ENCODE measurements at places on chromosomes 13 and 19.

- no peak for DNase-seq
These were observed 67.1 kb upstream of the KPNA3 start for GRCh38 chr13:49859560-49859959.

DNA sequence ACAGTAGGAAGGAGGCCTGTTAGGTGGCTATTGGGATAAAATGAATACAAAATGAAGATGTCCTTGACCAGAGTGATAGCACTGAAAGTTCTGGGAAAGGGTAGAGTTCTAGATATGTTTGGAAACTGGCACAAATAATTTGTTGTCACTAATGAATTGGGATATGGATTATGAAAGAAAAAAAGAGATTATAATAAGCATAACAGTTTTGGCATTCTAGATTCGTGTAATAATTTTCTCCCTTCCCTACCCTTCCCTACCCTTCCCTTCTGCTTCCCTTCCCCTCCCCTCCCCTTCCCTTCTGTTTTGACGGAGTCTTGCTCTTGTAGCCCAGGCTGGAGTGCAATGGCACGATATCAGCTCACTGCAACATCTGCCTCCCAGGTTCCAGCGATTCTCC, 271.0 kb upstream of the PRR20A start:
- no peak for DNase-seq

- no peak for DNase-seq
These were observed 26.8 kb downstream of the PEX11G start for GRCh38 chr19:7461841-7462629.

DNA sequence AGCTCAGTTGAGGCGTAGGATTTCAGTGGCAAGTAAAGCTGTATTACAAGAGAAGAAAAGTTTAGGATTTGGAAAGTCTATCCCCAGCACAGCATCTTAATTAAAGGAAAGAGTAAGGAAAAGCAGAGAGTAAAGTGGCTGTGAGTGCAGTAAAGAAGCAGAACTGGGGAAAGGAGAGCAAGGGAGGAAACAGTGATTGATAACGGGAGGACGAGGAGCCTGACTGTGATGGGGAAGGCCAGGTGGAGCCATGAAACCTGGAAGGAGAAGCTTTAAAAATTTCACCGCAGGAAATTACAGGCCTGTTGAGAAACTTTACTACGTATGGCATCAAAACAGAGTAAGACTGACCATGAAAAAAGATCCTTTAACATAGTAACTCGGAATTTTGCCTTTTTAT, 175.6 kb downstream of the SHISA2 start:
- DNase-seq: no peak

DNA sequence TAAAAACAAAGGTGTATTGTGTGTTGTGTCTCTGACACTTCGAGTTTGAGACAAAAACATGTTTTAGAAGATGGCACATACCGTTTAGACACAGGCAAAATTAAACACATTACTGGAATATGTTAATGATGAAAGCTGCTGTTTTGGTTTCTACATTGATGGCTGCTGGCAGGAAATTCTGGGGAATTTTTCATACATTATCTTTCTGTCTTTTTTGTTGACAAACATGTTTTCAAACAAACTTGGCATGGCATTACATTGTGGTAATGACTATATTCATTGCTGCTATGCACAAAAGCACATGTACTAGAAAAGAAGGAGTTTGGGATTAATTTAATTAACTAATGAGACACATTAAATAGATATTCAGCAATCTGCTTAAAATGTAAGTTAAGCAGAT, 1187.6 kb downstream of the OLFM4 start:
- no peak for DNase-seq

- DNase-seq: no peak
These were observed 7.9 kb downstream of the SIPA1L3 start for GRCh38 chr19:37914908-37915307.

- DNase-seq: no peak
These were observed 11.1 kb downstream of the CILP2 start for GRCh38 chr19:19548915-19549759.

DNA sequence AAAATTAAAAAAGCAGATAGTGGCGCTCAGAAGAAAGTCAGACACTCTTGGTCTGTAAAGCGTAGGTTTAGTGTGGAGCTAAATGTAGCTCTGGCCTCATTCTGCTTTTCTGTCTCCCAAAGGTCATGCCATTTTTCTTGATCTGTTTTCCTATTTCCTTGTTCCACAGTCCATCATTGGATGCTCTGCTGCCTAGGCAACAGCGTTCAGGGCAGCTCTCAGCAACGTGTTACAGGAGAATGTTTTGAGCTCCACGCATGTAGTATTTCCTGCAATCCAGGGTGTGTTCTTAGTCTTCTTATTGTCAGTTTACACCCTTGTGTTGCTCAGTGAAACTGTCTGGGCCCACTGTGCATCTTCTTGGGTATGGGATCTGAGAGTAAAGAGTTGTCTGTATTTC, 46.0 kb upstream of the PCDH8 start:
- no peak for DNase-seq

- DNase-seq: no peak
These were observed 52.4 kb upstream of the SPATA13 start for GRCh38 chr13:24107955-24108614.

- DNase-seq: no peak
These were observed 13.0 kb downstream of the FAM124A start for GRCh38 chr13:51235186-51235585.

DNA sequence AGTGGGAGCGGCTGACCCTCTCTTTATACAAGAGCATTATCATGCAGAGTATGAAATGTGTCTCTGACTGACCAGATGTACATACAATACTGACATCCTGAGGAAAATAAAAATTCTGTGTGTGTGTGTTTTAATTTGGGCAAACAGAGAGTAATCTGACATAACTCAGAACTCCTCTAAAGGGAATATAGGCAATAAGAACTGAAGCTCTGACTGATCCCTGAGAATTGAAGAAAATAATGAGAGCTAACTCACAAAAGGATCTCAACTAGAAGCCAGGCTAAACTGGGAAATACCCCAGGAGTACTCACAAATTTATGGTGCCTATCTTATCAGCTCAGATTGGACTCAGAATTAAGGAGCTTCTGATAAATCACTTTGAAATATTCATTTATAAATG, 539.9 kb downstream of the OLFM4 start:
- no peak for DNase-seq

GRCh38 chr19:5530701-5531100, 37.1 kb downstream of the TINCR start:
- no peak for DNase-seq

- no peak for DNase-seq
These were observed 179.1 kb upstream of the MIR17HG start for GRCh38 chr13:91168386-91168711.

- no peak for DNase-seq
These were observed 5.4 kb upstream of the MBD3L3 start for GRCh38 chr19:7063764-7064418.

- DNase-seq: no peak
These were observed 5.3 kb downstream of the ABCA7 start for GRCh38 chr19:1045247-1045603.

DNA sequence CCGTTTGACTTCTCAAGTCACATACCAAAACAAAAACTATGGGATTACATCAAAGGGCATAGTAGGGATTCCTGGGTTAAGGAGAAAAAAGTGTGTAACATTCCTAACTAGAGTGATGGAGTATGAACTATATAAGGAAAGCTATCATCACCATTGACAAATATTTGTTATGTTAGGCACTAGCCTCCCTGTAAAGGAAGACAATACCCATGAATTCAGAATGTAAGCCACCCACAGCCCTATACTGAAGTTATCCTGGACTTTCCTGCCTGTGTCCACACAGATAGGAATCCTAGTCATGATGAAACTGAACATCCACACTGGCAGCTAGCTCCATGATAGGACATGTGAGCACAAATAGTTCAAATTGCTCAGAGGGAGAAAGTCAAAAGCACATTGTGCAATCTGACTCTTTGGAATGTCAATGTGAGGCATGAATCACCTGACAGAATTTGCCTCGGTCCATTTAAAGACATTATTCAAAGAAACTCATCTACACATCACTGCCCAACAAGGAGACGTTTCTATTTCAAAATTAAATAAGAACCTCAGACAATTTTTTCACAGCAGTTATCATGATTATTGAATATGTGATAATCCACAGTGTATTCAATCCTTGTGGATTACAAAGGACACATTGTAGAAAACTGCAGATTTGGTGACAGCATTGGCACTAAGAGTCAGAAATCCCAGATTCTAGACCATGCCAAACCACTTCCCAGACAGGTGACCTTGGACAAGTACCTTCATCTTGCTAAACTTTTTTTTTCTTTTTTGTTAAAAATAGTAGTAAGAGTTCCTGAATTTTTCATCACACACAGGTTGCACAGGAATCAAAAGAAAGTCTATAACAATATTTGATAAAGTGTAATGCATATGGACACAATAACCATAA, 529.3 kb downstream of the IRS2 start:
- no peak for DNase-seq

GRCh38 chr19:12987781-12988180, 7.5 kb upstream of the NFIX start:
- DNase-seq: no peak

All from NCI-H524 (cell line).